ENCODE measurements at places on chromosomes 5 and 9. TPM values are rescaled to one million over a fixed set of nuclear protein-coding genes. Genes with fewer than 3 reads are reported as not detected.

Gene LRRC8A
- 9.0 TPM for total RNA-seq

Gene GPR151
- total RNA-seq, result not detected

Gene GOLGA2
- 53.5 TPM for total RNA-seq

Gene OR13F1
- total RNA-seq, result not detected

DNA sequence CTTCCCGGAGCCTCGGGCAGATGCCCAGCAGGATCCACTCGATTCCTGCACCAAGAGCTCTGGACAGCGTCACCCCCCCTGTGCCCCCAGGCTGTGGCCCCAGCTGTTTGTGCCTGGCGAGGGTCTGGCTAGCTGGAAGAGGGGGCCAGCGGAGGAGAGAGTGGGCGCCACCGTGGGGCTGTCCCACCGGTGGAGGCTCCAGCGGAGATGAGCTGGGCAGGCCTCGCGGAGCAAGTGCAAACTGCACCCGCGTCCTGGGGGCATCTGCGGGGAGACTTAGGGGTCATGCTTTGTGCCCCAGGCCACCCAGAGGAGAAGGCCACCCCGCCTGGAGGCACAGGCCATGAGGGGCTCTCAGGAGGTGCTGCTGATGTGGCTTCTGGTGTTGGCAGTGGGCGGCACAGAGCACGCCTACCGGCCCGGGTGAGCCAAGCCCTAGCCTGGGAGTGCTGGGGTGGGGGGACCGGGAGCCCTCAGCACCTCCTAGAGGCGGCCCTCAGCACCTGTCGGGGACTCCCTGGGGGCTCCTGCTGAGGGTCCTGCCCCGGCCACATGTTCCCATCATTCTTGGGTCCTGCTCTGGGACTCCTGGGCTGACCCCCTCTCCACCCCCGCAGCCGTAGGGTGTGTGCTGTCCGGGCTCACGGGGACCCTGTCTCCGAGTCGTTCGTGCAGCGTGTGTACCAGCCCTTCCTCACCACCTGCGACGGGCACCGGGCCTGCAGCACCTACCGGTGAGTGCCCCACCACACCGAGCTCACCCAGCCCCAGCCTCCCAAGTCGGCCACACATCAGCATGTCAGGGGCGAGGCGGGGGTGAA, 5.4 kb downstream of the EGFL7 start:
- no peaks in the 10 kb centered on the region for H3K36me3 ChIP-seq
- H3K4me1 ChIP-seq, result peaks cover 6% of the 10 kb centered on the region
- no peak overlapping the region for H3K4me3 ChIP-seq

- peak overlapping the region; percentile 50 for H3K4me3 ChIP-seq
- H3K36me3 ChIP-seq, result peaks cover 57% of the 10 kb centered on the region
- no peak for DNase-seq
- H3K4me1 ChIP-seq, result peaks cover 35% of the 10 kb centered on the region
- no peak overlapping the region for H3K27ac ChIP-seq
- H3K27me3 ChIP-seq, result no peaks in the 10 kb centered on the region
These were observed 142.9 kb downstream of the TRIO start for GRCh38 chr5:14286007-14286406.

- H3K27me3 ChIP-seq, result no peaks in the 10 kb centered on the region
- DNase-seq, result no peak
- no peaks in the 10 kb centered on the region for H3K36me3 ChIP-seq
- H3K4me1 ChIP-seq, result no peaks in the 10 kb centered on the region
- no peak overlapping the region for H3K4me3 ChIP-seq
- H3K27ac ChIP-seq, result no peak overlapping the region
These were observed 55.3 kb downstream of the OR2K2 start for GRCh38 chr9:111274737-111275136.

DNA sequence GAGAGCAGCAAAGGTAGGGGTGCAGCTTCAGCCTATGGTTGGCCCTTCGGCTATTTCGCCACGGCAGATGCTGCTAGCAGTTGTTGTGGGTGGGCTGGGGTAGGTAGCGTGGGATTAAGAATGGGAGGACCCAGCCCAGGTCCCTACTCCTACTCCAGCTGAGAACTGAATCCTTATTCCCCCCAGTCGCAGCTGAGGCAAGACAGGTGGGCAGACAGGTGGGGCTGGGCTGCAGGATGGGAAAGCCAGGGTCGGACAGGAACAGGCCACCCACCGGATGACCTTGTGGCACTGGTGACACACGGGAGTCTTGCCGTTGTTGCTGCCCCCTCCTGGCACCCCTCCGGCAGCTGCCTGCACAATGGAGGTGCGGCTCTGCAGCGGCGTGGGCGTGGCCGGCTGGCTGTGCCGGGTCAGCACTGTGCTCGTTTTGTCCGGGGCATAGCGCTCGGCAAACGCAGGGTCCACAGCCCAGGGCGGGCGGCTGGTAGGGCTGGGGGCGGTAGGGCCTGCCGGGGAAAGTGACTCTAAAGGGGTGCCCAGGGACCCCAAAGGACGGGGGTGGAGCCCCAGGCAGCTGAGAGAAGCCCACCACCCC, 8.2 kb downstream of the PDLIM7 start:
- peaks cover 19% of the 10 kb centered on the region for H3K4me1 ChIP-seq
- DNase-seq, result no peak
- H3K27ac ChIP-seq, result no peak overlapping the region
- peaks cover 13% of the 10 kb centered on the region for H3K36me3 ChIP-seq
- no peak overlapping the region for H3K4me3 ChIP-seq
- no peaks in the 10 kb centered on the region for H3K27me3 ChIP-seq

DNA sequence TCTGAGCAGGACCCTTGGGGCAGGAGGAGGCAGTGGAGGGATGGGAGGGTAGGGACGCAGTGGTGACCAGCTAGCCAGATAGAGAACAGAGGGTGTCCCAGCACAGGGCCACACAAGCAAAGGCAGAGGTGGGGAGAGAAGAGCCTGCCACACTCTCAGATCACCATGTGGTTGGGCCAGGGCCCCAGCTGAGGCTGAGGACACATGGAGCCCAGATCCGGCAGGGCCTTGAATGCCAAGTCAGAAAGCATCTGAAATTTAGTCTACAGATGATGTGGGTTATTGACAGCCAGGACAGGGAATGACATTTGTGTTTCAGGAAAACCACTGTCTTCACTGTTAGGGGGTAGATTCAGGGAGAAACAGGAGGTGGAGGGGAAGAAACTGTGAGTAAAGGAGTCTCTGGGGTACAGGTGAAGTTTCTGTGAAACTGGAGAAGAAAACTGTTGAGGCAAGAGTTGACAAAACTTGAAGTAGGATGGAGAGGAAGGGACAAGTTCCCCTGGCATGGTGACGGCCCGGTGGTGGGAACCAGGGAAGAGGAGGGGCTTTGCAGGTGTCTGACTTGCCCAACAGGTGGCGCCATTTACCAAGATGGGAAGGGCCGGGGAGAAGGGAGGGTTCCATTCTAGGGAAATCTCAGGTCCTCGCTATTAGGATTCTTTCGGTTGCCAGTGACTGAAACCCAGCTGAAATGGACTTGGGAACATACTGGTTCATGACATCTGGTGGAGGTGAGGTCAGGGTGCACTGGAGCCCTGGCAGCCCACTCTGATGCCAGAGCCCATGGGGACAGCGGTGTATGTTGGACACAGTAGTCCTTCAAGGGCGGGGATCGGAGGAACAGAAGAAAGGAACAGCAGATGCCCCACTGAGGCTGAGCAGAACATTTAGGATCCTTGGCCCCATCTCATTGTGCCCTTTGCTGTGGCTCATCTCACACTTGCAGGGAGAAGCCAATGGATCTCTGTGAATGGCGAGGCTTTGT, 100.1 kb downstream of the KCNIP1 start:
- no peak overlapping the region for H3K27ac ChIP-seq
- no peak overlapping the region for H3K4me3 ChIP-seq

Measured in activated B cell treated with CpG ODN at 0.5 μM for 24 hours (primary cell).